Activated T-helper 2 cell treated with anti-CD3 and anti-CD28 coated beads, Interferon-gamma antibody, Interleukin-2, Interleukin-4, amounts not matched to agents 10 μg/mL and 5 μg/mL and 100 μg/mL, durations not matched to agents 14 hours and 24 hours and 36 hours (primary cell): ENCODE measurements at places on chromosomes 7 and 10. TPM values are rescaled to one million over a fixed set of nuclear protein-coding genes. Genes with fewer than 3 reads are reported as not detected.
A peak's percentile ranks its signal among the peaks of the same experiment; 100 is the strongest.

DNA sequence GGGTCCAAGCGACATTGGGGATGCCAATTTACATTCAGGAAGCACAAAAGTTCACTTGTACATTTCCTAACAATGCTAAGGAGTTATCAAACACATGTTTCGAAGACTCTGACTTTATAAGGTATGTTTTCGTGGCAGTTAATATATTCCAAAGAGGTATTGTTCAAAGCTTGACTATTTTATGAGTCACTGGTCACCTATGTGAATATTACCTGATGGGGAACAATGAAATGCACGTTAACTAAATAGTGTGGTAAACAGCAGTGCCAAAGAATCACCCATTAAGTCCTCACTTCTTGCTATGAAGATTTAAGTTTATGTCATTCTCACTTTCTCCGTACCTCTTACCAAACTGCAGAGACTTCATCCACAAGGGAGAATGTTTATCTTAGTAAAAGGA is 550.2 kb downstream of the SORCS1 start:
- no peaks in the 10 kb centered on the region for H3K27me3 ChIP-seq
- no peak for DNase-seq
- no peaks in the 10 kb centered on the region for H3K4me1 ChIP-seq
- no peak overlapping the region for H3K27ac ChIP-seq
- no peaks in the 10 kb centered on the region for H3K36me3 ChIP-seq

GRCh38 chr7:138880881-138881578 is 83.0 kb upstream of the ATP6V0A4 start:
- no peak overlapping the region for H3K4me3 ChIP-seq
- no peak for DNase-seq
- H3K27me3 ChIP-seq = no peaks in the 10 kb centered on the region
- no peak overlapping the region for H3K27ac ChIP-seq
- peaks cover 3% of the 10 kb centered on the region for H3K36me3 ChIP-seq

- peaks cover 14% of the 10 kb centered on the region for H3K27me3 ChIP-seq
- H3K27ac ChIP-seq = no peak overlapping the region
Observed at GRCh38 chr7:22397981-22398380, 41.0 kb upstream of the RAPGEF5 start.

GRCh38 chr10:50398381-50398780 is 147.1 kb upstream of the ASAH2 start:
- H3K4me3 ChIP-seq = no peak overlapping the region
- peaks cover 55% of the 10 kb centered on the region for H3K4me1 ChIP-seq
- no peak for DNase-seq
- H3K27ac ChIP-seq = no peak overlapping the region
- H3K27me3 ChIP-seq = no peaks in the 10 kb centered on the region
- H3K36me3 ChIP-seq = peaks cover 8% of the 10 kb centered on the region

- no peaks in the 10 kb centered on the region for H3K27me3 ChIP-seq
- H3K27ac ChIP-seq = no peak overlapping the region
- H3K36me3 ChIP-seq = no peaks in the 10 kb centered on the region
- no peak for DNase-seq
- H3K4me3 ChIP-seq = no peak overlapping the region
- H3K4me1 ChIP-seq = peaks cover 8% of the 10 kb centered on the region
Observed at GRCh38 chr10:79409038-79409725, 36.2 kb downstream of the ZCCHC24 start.

DNA sequence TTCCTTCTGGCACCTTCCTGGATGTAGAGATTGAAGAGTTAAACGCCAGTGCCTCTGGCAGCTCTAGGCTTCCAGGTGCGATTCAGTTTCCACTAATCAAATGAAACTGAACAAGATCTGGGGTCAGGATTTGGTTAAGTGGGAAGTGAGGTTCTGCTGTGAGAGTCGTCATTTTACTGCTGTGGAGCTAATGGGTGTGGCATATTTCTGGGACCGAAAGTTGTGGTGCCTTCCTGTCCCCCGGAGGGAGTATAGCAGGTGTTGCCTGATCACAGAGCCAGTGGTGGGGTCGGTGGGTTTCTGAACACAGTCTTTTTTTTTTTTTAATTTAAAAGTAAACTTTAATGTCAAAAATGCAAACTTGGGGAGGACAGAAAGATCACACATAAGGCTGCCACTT is 37.0 kb upstream of the JAKMIP3 start:
- H3K4me1 ChIP-seq = peaks cover 2% of the 10 kb centered on the region
- no peaks in the 10 kb centered on the region for H3K36me3 ChIP-seq
- H3K27me3 ChIP-seq = peaks cover 31% of the 10 kb centered on the region
- no peak for DNase-seq
- no peak overlapping the region for H3K4me3 ChIP-seq

- H3K4me1 ChIP-seq = no peaks in the 10 kb centered on the region
- no peaks in the 10 kb centered on the region for H3K27me3 ChIP-seq
Observed at GRCh38 chr10:52128056-52128683, 185.9 kb upstream of the DKK1 start.

- peaks cover 17% of the 10 kb centered on the region for H3K4me1 ChIP-seq
- no peak overlapping the region for H3K4me3 ChIP-seq
- peaks cover 6% of the 10 kb centered on the region for H3K27me3 ChIP-seq
- no peak overlapping the region for H3K27ac ChIP-seq
Observed at GRCh38 chr10:62763155-62763554, 41.4 kb upstream of the ADO start.

DNA sequence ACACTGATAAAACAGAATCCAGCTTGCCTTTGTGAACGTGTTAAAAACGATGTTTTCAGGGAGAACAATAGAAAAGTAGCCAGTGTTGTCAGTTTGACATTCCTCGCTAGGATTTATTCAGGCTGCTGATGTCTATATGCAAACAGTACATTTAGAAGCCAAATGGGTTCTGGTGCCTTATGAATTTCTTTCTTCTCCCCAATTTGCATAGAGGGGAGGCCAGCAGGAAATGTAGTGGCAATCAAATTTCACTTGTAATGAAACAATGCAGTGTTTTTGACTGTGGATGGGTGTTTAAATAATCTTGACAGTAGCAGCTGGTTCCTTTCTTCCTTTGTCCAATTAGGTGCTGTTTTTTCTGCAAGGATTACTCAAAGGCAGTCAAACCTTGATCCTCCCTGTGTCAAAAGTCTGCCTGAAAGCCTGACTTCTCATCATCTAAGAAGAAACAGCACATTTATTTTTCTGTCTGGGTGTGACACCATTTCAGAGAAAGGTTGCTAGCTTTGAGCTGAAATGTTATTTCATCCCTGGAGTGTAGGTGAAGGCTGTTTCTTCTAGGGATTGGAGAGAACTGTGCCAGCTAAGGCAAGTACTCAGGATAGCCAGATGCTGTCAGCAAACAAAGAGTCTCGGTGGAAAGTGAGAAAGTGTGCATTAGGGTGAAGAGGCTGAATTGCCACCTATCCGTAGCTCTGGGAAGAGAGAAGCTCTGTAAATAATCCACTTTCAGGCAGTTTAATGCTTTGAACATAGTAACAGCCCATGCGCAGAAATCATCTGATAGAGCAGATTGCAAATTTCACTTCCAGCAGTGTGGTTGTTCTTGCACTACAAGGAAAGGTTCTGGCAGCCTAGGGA is 36.6 kb upstream of the ZNRF2 start:
- peaks cover 13% of the 10 kb centered on the region for H3K4me1 ChIP-seq
- DNase-seq = no peak
- no peak overlapping the region for H3K27ac ChIP-seq
- H3K36me3 ChIP-seq = no peaks in the 10 kb centered on the region
- no peaks in the 10 kb centered on the region for H3K27me3 ChIP-seq

GRCh38 chr7:111026806-111027205 is 64.1 kb upstream of the LRRN3 start:
- DNase-seq = no peak
- peak overlapping the region; percentile 6 for H3K4me3 ChIP-seq
- H3K4me1 ChIP-seq = peaks cover 74% of the 10 kb centered on the region
- no peaks in the 10 kb centered on the region for H3K27me3 ChIP-seq

DNA sequence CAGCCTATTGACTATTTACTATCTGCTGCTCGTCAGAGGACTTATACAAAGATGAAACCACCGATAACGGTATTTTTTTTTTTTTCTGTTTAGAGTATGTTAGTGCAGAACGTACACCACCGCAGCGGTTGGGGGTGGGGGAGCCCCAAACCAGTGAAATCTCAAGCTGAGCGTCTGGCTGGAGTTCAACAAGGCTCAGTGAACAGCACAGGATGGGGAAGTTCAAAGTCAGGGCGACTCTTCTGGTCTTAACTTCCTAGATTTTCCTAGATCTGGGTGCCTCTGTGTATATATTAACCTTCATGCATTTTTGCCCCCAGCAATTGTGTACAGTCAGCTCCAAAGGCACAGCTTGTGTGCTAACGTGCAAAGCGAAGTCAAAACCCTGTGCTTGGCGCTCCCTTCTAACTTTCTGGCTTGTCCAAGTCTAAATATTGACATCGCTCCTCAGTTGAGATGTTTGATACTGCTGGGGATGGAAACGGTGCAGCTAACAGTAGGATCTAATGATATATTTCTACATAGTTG is 1.1 kb downstream of the RHOBTB1 start:
- peaks cover 9% of the 10 kb centered on the region for H3K4me1 ChIP-seq
- no peaks in the 10 kb centered on the region for H3K36me3 ChIP-seq
- H3K27ac ChIP-seq = peak overlapping the region; percentile 21

DNA sequence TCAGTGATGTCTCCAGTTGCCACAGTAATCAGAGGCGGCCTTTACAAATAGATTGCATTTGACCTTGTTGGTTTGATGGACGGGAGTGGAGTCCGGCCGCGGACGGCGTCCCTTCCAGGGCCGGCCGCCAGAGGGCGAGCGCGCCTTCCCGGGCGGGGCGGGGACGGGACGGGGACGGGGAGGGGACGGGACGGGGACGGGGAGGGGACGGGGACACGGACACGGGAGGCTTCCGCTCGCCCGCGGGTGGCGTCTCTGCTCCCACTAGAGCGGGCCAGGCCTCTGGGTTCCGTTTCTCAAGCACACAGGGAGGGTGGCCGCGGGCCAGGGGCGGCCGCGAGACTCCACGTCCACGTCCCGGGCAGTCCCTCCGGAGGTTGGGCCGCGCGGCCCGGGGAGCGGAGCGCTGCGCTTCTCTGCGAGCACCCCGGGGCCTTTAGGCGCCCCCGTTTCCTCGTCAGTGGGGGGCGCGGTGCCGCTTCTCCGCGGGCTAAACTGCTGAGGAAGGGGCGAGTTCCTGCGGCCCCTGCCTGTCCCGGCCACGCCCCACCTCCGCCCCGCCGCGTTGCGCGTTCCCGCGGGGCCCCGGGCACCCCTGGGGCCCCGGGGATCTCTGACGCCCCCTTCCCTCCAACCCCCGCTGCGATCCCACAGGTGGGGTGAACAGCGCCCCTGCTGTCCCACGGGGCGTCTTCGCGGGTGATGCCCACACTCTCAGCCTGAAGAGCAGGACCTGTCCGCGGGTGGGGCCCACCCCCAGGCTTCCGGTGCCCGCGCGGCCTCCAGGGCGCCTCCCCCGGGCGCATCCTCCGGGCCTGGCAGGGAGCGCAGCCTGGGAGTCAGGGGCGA is 84.2 kb upstream of the MKI67 start:
- DNase-seq = peak; percentile 68
- H3K36me3 ChIP-seq = no peaks in the 10 kb centered on the region
- H3K27ac ChIP-seq = no peak overlapping the region

- DNase-seq = no peak
- peaks cover 4% of the 10 kb centered on the region for H3K4me1 ChIP-seq
- peaks cover 5% of the 10 kb centered on the region for H3K36me3 ChIP-seq
- H3K27ac ChIP-seq = no peak overlapping the region
- H3K4me3 ChIP-seq = no peak overlapping the region
- H3K27me3 ChIP-seq = peaks cover 55% of the 10 kb centered on the region
Observed at GRCh38 chr7:150876817-150877526, 24.7 kb downstream of the AOC1 start.

GRCh38 chr7:41954976-41955375 is 252.1 kb upstream of the INHBA start:
- no peaks in the 10 kb centered on the region for H3K4me1 ChIP-seq
- H3K27ac ChIP-seq = no peak overlapping the region
- peaks cover 9% of the 10 kb centered on the region for H3K27me3 ChIP-seq

DNA sequence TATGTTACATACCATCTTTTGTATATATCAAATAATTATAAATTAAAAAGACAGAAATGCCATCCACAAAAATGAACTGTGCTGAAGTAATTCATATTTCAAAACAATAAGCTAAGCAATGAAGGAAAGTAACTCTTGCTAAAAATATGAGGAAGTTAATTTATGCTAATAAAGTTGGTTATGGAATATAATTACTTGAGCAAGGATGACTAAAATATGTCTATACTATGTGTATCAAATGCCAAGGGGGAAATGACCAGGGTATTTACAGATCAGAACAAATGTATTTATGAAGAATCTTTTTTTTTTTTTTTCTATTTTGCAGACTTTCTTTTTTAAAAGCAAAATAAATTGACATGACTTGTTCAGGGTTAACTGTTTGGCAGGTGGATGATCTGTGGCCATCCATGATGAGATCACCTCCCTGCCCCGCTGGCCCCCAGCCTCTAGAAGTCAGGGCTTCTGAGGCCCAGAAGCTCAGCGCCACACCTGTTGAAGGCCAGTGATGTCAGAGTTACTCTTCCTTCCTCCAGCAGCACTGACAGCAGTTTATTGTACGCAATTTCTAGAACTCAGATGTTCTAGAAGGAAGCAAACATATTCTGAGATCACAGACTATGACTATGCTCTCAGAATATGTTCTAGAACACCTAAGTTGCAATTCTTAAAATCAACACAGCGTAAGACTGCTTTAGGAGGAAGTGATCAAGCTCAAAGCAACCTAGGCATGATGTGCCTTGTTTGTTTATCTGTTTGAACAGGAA is 196.1 kb upstream of the KLF14 start:
- H3K4me1 ChIP-seq = peaks cover 71% of the 10 kb centered on the region
- peak overlapping the region; percentile 77 for H3K27ac ChIP-seq
- H3K27me3 ChIP-seq = no peaks in the 10 kb centered on the region

DNA sequence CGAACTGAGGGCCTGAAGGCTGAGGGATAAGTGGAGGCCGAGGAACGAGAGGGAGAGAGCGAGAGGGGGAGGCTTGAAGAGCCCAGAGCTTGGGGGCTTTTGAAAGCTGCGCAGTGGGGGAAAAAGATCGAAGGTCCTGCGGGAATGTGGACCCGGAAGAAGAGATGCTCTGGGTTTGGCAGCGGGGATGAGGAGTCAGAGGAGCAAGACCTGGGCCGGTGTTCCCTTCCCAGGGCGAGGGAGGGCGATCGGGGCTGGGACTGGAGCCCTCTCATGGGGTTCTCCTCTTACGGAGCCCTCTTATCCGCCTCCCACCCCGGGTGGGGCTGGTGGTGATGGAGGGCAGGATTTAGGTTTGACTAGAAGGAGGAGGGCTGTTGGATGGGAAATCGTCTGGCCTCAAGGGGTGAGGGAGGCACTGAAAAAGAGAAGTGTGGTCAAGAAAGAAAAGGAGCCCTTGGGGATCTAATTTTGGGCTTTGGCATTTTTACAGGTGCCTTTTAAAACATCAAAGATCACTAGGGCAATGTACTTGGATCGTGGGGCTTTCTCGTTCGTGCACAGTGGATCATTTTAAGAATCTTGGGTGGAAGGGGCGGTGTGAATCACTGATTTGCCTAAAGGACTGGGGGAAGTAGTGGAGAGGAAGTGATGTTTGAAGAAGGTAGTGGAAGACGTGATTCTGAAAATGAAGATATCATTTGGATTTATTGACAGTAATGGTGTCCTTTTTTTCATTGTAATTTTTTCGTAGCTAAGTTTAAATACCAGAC is 637 bp downstream of the SAMD8 start:
- peak overlapping the region; percentile 89 for H3K4me3 ChIP-seq
- H3K36me3 ChIP-seq = peaks cover 8% of the 10 kb centered on the region
- H3K27ac ChIP-seq = peak overlapping the region; percentile 90
- no peaks in the 10 kb centered on the region for H3K27me3 ChIP-seq
- no peak for DNase-seq

The OPN1SW gene
- total RNA-seq = not detected in 2 replicates

The HOXA1 gene
- total RNA-seq = 0.11 and 0.16 TPM in 2 replicates

The PON1 gene
- not detected in 2 replicates for total RNA-seq

The TAF3 gene
- 17.4 and 17.9 TPM in 2 replicates for total RNA-seq

The TMEM196 gene
- not detected in 2 replicates for total RNA-seq

The ZNF25 gene
- 7.2 and 9.0 TPM in 2 replicates for total RNA-seq

The NPY4R2 gene
- total RNA-seq = not detected in 2 replicates

The CYP2C8 gene
- 0.09 and 0.46 TPM in 2 replicates for total RNA-seq
